ENCODE measurements at places on chromosomes 6 and 20.

- DNase-seq, result no peak
Observed at GRCh38 chr6:53805725-53806124, 10.9 kb downstream of the LRRC1 start.

GRCh38 chr20:5979801-5980200 is 29.3 kb downstream of the MCM8 start:
- DNase-seq, result no peak

GRCh38 chr20:64069614-64070243 is 6.7 kb downstream of the TCEA2 start:
- peak; percentile 84 for DNase-seq

DNA sequence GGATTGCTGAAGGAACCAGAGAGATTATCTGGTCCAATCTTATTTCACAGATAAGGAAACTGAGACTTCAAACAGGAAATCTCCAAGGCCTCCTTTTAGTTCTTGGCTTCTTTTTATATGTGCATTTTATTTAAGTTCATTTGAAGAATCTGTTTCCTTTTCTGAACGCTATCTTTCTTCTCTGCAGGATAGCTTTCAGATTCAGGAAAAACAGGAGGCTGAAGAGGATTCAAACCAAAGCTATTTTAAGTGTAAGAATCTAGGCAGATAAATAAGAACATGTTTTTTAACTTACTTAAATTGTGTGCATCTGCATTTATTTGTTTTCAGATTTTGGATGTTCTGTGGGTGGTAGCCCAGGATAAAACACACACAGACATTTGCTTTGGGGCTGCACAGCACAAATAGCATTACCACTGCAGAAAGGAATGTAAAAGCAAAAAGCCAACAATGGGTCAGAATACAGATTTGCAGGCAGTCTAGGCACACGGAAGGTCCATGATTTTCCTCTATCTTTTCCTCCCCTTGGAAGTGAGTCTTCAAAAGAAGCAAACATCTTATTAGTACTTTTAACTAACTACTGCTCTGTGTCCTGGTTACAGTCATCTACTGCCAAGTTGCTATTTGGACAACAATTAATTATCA is 188.8 kb upstream of the TBX18 start:
- no peak for DNase-seq

- no peak for DNase-seq
Observed at GRCh38 chr6:113884011-113884410, 26.9 kb downstream of the MARCKS start.

GRCh38 chr20:62782149-62782892 is 14.0 kb upstream of the MRGBP start:
- DNase-seq, result no peak

Measured in Calu3 (cell line).